ENCODE measurements at places on chromosomes 2 and 18.
A peak's percentile ranks its signal among the peaks of the same experiment; 100 is the strongest.

- no peak for DNase-seq
These were observed 145.0 kb upstream of the PELI1 start for GRCh38 chr2:64289251-64289650.

DNA sequence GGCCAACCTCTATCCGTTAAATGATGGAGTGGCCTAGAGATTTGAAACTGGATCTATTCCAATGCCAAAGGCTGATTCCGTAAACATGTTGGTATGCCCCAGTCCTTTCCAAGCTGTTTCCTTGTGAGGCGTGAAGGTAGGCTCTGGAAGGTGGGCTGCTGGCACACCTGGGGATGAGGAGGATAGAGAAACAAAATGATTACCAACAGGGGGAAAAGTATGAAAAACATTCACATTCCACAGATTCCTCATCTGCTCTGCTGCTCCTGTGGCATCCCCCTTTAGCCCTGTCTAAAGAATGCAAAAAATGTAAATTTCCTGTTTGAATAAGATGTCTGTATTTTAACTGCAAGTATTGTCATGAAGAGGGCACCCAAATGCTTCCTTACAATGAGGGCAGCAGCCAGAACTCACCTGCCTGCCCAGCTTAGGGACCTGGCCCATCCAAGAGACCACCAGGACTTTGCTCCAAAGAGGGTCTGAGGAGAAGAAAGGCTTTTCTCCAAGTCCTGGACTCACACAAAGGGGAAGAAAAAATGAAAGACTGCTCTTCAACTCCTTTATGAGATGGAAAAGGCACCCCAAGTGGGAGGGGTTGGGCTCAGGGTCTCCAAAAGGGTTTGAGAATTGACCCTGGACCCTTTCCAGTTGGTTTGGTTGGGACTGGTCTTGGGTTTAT lies 132.3 kb upstream of the PELI1 start:
- DNase-seq: no peak

DNA sequence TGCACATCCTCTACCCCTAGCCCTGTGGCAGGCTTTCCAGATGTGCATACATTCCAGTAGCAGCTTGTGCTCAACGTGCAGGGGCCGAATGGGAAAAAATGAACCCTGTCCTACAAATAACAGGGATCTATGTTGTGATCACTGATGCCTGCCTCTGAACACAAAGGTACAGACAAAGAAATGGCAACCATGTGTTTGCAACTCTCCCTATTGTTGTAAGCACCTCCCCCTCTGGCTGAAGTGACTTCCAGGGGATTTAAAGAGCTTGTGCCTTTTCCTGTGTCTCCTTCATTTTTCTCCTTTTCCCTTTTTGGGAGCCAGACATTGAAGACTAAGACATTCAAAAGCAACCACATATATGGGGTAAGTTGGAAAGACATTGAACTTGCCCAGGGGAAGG lies 21.6 kb downstream of the ARHGAP25 start:
- no peak for DNase-seq

GRCh38 chr2:28710545-28710944 lies 41.1 kb upstream of the PPP1CB start:
- DNase-seq: no peak

DNA sequence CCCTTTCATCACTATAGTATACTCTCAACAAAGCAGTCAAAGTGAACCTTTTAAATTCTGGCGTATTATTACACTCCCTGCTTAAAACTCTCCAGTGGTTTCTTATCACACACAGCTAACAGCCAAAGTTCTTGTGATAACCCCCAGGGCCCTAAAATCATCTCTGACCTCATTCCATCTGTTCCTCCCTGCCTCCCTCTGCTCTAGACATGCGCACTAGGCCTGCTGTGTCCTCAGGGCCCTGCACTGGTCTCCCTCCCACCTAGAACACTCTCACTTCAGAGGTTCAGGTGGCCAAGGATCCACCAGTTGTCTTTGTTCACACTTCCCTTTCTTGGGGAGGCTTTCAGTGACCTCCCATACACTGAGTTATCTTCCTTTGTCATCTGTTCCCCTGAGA lies 603.4 kb downstream of the DSC3 start:
- no peak for DNase-seq

DNA sequence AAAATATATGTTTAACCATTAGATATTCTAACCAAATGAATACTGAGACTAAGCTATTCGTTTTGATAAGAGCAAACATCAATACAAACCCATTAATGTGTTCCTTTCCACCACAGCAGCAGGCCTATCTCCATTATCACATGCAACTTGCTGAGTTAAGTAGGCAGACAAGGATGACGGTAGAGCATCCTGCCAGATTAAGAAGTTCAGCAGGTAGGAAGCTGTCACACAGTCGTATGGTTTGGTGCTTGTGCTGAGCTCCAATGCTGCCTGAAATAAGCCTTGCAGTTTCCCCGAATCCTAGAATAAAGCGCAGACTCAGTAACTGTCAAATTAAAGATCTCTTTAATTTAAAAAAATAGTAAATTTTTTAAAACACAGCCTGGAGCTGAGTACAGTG lies 39.6 kb downstream of the THADA start:
- DNase-seq: no peak

GRCh38 chr18:45024357-45025088 lies 343.8 kb downstream of the SETBP1 start:
- no peak for DNase-seq

DNA sequence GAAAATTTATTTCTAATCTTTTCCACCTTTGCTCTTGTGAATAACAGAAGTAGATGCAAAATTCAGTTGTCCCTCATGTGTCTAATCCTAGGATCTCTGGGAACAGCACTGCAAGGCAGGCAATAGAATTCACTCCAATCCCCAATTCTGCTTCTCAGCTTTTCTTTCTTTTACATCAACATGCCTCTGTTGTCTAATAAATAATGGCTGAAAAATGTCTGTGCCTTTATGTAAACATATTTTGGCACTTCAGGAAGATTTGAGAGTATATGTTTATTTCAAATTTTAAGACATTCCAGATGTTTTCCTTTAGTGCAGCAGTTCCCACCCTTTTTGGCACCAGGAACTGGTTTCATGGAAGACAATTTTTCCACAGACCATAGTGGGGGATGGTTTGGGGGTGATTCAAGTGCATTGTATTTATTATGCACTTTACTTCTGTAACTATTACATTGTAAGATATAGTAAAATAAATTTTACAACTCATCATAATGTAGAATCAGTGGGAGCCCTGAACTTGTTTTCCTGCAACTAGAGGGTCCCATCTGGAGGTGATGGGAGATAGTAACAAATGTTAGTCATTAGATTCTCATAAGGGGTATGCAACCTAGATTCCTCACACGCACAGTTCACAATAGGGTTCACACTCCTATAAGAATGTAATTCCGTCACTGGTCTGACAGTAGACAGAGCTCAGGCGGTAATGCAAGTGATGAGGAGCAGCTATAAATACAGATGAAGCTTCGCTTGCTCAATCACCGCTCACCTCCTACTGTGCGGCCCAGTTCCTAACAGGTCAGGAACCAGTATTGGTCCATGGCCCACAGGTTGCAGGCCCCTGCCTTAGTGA lies 590.3 kb upstream of the CNTNAP5 start:
- DNase-seq: no peak

GRCh38 chr18:9082711-9083510 lies 19.6 kb upstream of the NDUFV2 start:
- DNase-seq: no peak

- peak; percentile 17 for DNase-seq
These were observed 16.4 kb upstream of the FBLN7 start for GRCh38 chr2:112121682-112122254.

GRCh38 chr2:30653847-30654246 lies 153.4 kb downstream of the CAPN13 start:
- DNase-seq: no peak

DNA sequence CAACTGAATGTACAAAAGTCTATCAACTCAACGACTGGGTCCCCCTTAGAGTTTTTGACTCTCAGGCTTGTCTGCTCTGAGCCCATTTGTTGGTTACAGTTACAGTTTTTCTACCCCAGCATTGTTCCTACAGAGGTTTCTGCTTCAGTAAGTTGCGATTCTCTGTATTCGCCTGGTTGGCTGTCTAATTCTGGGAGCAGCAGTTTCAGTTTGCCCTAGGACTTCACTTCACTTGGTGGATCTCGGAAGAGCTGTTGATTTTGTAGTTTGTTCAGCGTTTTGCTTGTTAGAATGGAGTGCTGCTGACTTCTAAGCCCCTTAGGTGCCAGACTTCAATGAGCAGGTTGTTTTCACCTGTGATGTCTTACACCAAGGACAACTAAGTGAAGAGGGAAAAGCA lies 296.5 kb upstream of the EPAS1 start:
- no peak for DNase-seq

DNA sequence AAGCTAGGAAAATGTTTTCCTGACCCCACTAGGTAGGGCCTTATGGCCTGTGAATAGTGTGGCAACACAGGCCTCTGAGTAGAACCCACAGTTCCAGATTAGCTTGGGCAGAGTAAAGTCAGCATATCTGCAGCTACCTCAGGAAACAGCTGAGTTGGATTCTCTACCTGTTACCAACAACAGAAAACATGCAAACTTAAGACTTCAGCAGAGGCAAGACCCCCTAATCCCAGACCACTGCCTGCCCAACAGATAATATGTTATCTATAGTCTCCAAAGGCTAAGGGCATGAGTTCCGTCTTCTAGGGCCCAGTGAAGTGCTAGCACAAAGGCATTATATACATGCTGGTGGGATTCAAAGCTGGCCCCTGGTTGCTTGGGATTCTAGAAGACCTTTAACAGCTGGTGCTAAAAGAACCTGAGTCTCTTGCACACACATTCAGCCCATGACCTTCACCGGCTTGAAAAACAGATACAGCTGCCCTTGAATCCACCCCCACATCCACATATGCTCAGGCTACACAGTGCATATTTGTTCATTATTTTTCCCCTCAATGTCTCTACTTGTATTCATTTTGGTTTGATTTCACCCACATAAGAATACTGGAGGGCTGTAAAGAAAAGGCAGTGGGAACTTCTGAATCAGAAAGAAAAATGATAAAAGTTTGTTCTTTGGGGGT lies 13.5 kb upstream of the UBXN4 start:
- DNase-seq: no peak

DNA sequence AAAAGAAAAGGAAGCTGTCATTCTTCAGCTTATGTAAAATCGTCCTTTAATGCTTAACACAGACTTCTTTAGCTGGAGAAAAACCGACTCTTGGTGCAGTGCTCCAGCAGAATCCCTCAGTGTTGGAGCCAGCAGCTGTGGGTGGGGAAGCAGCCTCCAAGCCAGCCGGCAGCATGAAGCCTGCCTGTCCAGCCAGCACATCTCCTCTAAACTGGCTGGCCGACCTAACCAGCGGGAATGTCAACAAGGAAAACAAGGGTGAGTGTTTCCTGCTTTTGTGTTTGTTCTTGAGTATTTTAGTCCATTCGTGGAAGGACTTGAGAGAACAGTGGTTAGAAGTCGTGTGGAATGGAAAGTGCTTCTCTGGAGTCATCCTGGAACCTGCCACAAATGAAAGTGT lies 38.9 kb downstream of the KDM3A start:
- peak; percentile 5 for DNase-seq

GRCh38 chr18:63284827-63285733 lies 34.5 kb downstream of the BCL2 start:
- no peak for DNase-seq

DNA sequence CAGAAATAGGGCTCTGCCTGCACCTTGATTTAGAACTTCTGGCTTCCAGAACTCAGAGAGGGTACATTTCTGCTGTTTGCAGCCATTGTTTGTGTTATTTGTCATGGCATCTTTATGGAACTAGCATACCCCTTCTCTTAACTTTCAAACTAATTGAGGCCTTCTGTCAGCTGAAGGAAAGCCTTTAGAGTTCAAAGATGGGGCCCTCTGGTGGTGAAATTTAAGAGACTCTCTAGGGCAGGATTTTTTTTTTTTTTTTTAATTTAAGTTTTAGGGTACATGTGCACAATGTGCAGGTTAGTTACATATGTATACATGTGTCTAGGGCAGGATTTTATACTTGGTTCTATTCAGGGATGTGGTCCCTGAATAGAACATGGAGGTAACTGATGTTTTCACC lies 260.6 kb upstream of the LINC00305 start:
- DNase-seq: no peak

DNA sequence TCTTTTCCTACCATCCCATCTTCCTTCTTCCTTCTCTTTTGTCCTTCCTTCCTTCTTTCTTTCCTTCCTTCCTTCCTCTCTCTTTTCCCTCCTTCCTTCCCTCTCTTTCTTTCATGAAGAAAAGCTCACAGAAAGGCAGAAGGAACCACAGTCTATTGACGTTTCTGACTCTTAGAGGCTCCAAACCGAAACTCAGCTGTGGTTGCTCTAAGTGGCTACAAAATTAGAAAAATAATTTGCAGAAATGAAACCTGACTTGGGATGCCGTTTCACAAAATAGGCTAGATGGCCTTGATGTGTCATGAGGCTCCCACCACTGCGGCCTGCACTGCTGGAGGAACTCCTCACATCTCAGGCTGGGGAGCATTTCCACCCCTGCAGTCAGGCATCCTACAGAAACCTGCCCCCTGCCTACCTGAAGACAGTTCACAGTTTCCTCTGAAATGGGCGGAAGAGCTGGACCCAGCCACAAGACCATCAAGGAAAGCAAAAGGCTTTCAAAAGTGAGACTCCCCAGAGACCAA lies 165.6 kb downstream of the SMAD7 start:
- no peak for DNase-seq

- DNase-seq: peak; percentile 72
These were observed 16.9 kb downstream of the LCT start for GRCh38 chr2:135820003-135820618.

GRCh38 chr2:32005371-32005976 lies 5.3 kb downstream of the MEMO1 start:
- DNase-seq: no peak

DNA sequence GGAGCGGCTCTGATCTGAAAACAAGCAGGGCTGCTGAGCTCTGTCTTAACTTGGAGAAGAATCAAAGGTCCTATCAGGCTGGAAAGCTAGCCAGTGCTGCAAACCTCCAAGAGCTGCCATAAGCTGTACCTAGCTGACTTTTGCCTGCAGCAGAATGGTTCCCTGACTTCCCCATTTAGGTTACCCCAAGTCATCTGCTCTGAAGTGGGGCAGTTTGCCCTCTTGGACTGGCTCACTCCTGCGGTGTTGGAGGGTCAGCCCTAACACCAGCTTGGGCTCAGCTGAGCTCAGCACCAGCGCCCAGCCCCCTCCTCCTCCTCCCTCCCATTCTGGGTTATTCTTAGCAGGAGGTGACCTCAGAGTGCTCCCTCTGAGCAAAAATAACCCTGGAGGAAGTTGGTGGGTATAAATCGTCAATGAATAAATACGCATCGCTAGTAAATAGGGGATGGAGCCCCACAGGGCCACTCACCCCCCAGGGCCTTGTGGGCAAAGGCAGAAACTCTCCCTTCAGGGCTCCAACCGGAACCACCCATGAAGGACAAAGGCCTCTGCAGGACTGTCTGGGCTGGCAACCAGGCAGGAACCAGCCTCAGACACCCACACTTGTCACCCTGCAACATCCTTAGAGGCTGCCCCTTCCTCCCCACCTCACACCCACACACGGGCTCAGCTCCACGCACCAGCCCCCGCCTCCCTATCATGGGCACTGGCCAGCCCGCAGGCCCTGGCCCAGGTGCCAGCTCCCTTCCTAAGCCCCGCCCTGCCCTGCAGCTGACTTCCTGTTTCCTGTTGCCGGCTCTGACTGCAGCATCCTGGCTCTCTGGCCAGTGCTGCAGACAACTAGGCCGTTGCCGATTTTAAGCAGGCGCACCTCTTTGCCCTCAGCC lies 46.9 kb downstream of the DNMT3A start:
- DNase-seq: peak; percentile 67
